Daoy (cell line): ENCODE measurements at places on chromosomes 4 and X. TPM values are rescaled to one million over a fixed set of nuclear protein-coding genes. Genes with fewer than 3 reads are reported as not detected.

- DNase-seq, result no peak
Measured at GRCh38 chr4:113232194-113232593, 182.7 kb downstream of the ANK2 start.

DNA sequence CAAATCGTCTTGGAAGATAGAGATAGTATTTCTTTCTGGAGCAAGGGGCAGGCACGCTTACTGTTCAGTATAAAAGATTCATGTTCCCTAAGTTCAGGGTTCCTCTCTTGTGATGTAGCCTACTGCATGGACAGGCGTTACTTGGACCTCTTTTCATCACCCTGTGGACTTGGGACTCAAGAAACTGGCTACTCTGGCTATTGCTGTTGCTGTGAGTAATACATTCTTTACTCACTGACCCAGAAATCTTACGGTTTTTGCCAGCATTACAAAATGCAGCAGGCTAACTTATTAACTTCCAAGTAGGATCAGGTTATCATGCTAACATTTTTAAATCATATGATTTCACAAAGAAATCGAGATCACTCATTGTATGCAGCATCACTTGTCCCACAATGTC is 12.8 kb upstream of the GUCY1B1 start:
- DNase-seq, result no peak

Gene CT45A3
- 27.2 and 28.3 TPM in 2 replicates for total RNA-seq

GRCh38 chr4:8721621-8722020 is 129.1 kb downstream of the CPZ start:
- no peak for DNase-seq
